Urothelium cell line (cell line): ENCODE measurements at places on chromosomes 1 and 21.

DNA sequence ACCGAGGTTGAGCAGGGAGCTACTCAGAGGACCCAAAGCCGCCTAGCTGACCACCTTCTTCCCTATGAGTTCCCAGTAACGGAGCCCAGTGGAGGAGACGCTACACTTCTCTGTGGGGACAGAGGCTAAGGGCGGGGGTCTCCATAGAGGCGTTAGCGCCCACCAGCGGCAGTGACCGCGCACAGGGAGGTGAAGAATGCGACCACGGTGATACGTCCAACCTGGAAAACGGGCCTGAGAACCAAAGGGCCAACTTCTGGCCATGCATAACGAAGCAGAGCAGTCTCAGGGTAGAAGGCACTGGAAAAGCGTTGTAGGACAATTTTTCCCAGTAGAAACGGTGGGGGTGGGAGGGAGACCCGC, 400 bp upstream of the COG2 start:
- no peak for DNase-seq

DNA sequence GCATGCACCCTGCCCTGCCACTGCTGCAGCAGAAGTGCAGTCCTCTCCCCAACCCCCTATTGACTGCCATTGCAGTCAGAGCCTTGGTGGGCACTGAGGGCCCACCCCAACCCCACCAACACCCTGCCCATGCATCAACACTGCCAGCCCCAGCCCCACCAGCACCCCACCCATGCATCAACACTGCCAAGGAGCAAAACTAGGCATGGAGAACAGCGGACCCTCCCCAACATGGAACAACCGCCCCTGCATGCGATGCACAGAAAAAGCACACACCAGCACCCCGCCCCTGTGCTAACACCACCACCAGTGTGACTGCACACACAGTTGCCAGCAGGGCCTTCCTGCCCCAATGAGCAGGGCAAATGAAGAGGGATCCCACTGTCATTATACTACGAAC, 57.1 kb downstream of the CTH start:
- no peak for DNase-seq

- DNase-seq, result no peak
Observed at GRCh38 chr1:10754568-10755329, 41.7 kb downstream of the CASZ1 start.

DNA sequence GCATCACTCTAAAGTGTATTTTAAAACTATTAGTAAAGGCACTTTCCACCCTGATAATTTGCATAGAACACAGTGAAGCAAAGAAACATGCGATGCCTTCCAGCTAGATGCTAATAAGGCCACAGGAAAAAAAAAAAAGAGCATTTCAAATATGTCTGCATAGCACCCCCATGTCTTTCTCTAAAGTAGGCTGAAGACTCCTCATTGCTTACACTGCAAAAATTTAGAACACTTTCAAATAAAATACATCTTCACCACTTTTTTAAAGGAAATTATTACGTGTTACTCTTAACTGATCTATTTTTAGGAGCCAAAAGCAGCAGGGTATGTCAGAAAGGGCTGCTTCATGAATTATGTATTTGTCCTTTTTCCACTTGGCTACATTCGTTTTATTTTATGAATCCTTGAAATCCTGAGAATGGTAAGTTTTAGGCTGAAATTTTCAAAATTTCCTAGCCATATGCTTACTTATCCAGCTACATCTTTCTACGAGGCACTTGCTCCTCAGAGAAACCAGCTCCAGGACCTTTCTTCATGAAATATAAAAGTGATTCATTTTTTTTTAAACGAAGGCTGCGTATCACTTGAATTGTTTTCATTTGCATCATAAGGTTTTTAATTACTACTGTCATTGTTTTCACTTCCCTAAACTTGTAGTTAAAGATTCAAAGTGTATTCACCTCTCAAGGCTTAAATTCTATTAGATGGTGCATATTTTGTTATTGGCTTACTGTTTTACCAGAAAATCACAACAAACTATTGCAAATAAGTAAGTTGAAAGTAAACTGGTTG, 513.0 kb downstream of the PTPRC start:
- DNase-seq, result no peak

GRCh38 chr1:3856923-3857790, at the start of the genes CEP104 and DFFB:
Gene CEP104, minus strand, starts transcription at chr1:3857211. Its CDS starts 4,804 bp downstream, at chr1:3852407.
Gene DFFB, plus strand, starts transcription at chr1:3857476. Its CDS starts 128 bp downstream, at chr1:3857604.
- peak; percentile 97 for DNase-seq
